ENCODE measurements at places on chromosomes 3 and 15. TPM values are rescaled to one million over a fixed set of nuclear protein-coding genes. Genes with fewer than 3 reads are reported as not detected.

- H3K4me3 ChIP-seq: no peak overlapping the region
- H3K27ac ChIP-seq: no peak overlapping the region
- no peaks in the 10 kb centered on the region for H3K27me3 ChIP-seq
Observed at GRCh38 chr3:167521006-167521355, 47.1 kb upstream of the SERPINI2 start.

- no peaks in the 10 kb centered on the region for H3K27me3 ChIP-seq
- DNase-seq: no peak
- no peak overlapping the region for H3K27ac ChIP-seq
- no peak overlapping the region for H3K4me3 ChIP-seq
- no peaks in the 10 kb centered on the region for H3K4me1 ChIP-seq
Observed at GRCh38 chr3:55968331-55968730, 481.2 kb upstream of the WNT5A start.

- H3K27ac ChIP-seq: no peak overlapping the region
- H3K4me1 ChIP-seq: peaks cover 8% of the 10 kb centered on the region
- no peaks in the 10 kb centered on the region for H3K36me3 ChIP-seq
- DNase-seq: no peak
Observed at GRCh38 chr3:107916171-107916570, 174.7 kb downstream of the CD47 start.

DNA sequence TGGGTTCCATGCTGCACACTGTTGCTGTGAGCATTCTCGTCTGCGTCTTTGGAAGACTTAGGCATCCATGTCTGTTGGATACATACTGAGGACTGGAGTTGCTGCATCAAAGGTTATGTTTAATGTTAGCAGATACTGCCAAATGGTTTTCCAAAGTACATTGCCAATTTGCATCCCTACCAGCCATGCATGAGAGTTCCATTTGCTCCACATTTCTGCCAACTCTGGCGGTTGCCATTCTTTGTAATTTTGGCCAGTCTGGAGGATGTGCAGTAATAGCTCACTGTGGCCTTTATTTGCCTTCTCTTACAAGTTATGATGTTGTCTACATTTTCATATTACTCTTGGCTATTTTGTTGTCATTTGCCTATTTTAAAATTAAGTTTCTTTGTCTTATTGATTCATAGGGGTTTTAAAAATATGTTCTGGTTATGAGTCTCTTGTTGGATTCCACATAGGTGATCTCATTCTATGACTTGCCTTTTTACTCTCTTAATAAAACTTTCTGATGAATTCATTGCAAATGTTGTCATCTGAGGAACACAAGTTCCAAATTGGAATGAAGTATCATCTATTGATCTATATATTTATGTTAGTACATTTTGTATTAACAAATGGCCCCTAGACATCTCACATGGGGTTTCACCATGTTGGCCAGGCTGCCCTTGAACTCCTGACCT lies 42.1 kb downstream of the FBLN2 start:
- no peaks in the 10 kb centered on the region for H3K4me1 ChIP-seq
- DNase-seq: no peak
- H3K27me3 ChIP-seq: no peaks in the 10 kb centered on the region
- H3K4me3 ChIP-seq: no peak overlapping the region
- H3K36me3 ChIP-seq: no peaks in the 10 kb centered on the region

DNA sequence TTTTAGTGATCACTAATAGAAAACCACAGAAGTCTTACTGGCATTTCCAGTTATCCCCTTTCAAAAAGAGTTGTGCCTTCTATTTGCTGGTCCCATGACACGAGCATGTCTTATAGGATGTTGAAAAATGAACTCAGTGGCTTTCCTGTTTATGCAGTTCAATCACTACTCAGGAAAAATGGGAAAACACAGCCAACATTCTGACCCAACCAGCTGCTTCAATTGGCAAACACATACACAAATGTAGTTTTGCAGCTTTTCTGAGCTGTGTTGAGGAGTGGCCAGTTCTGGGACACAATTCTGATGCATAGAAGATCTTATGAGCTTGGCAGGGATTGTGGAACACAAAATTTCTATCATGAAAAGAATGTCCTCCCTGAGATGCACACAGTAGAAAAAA lies 40.3 kb downstream of the FSTL1 start:
- DNase-seq: no peak
- no peaks in the 10 kb centered on the region for H3K4me1 ChIP-seq
- H3K27ac ChIP-seq: no peak overlapping the region
- no peaks in the 10 kb centered on the region for H3K36me3 ChIP-seq
- no peaks in the 10 kb centered on the region for H3K27me3 ChIP-seq

GRCh38 chr3:115113367-115113766 lies 33.7 kb downstream of the ZBTB20 start:
- no peaks in the 10 kb centered on the region for H3K27me3 ChIP-seq
- DNase-seq: no peak
- no peaks in the 10 kb centered on the region for H3K36me3 ChIP-seq
- H3K4me1 ChIP-seq: no peaks in the 10 kb centered on the region

DNA sequence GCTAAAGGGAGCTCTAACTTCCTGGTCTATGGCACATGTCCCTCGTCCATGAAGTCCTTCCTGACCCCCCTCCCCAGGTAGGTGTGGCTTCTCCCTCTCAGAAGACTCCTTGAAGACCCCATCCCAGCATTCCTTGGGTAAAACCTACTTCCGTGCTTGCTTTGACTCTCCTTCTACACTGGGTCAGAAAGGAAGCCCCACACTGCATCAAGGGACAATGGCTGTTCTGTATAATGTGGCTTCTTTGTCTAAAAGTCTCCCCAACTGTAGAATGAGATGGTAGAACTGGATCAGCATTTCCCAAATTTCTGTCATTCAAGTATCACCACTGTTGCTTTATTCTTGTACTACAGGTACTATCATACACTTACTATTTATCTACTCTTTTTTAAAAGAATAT lies 3.9 kb upstream of the DNAJA4 start:
- DNase-seq: no peak
- H3K36me3 ChIP-seq: no peaks in the 10 kb centered on the region
- H3K27ac ChIP-seq: no peak overlapping the region
- no peak overlapping the region for H3K4me3 ChIP-seq

DNA sequence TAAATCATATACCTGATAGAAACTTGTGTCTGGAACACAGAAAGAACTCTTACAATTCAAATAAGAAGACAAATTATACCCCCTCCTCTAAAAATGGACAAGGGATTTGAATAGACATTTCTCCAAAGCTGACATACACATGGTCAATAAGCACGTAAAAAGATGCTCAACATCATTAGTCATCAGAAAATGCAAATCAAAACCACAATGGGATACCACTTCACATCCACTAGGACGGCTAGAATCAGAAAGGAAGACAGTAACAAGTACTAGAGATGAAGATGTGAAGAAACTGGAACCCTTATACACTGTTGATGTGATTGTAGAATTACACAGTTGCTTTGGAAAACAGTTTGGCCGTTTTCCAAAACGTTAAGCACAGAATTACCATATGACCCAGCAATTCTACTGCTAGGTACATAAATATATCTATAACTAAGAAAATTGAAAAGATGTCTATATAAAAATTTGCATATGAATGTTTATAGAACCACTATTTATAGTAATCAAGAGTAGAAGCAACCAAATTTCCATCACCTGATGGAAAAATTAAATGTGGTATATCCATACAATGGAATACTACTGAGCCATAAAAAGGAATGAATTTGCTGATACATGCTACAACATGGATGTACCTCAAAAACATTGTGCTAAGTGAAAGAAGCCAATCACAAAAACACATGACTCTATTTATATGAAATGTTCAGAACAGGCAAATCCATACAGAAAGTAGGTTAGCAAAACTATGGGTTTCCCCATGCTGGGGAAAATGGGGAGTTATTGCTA lies 60.8 kb downstream of the GREM1 start:
- DNase-seq: no peak
- no peaks in the 10 kb centered on the region for H3K27me3 ChIP-seq
- no peaks in the 10 kb centered on the region for H3K4me1 ChIP-seq
- H3K4me3 ChIP-seq: no peak overlapping the region
- H3K27ac ChIP-seq: no peak overlapping the region

- H3K4me3 ChIP-seq: no peak overlapping the region
- no peaks in the 10 kb centered on the region for H3K36me3 ChIP-seq
- H3K27ac ChIP-seq: no peak overlapping the region
- no peak for DNase-seq
Observed at GRCh38 chr15:92409006-92409405, 15.3 kb downstream of the ST8SIA2 start.

GRCh38 chr3:156341831-156342416 lies 213.0 kb downstream of the SSR3 start:
- no peaks in the 10 kb centered on the region for H3K36me3 ChIP-seq
- no peak overlapping the region for H3K27ac ChIP-seq
- no peak overlapping the region for H3K4me3 ChIP-seq
- DNase-seq: peak; percentile 30
- H3K27me3 ChIP-seq: no peaks in the 10 kb centered on the region
- peaks cover 6% of the 10 kb centered on the region for H3K4me1 ChIP-seq

GRCh38 chr3:49276475-49277382 lies at the start of gene C3orf62:
Gene C3orf62, minus strand, starts transcription at chr3:49277232. Its CDS starts 360 bp downstream, at chr3:49276872.
- peaks cover 10% of the 10 kb centered on the region for H3K36me3 ChIP-seq
- peak within 1 kb of the TSS; percentile 76 for H3K27ac ChIP-seq
- H3K27me3 ChIP-seq: no peaks in the 10 kb centered on the region
- H3K4me3 ChIP-seq: peak within 1 kb of the TSS; percentile 66
- peak; percentile 37 for DNase-seq

DNA sequence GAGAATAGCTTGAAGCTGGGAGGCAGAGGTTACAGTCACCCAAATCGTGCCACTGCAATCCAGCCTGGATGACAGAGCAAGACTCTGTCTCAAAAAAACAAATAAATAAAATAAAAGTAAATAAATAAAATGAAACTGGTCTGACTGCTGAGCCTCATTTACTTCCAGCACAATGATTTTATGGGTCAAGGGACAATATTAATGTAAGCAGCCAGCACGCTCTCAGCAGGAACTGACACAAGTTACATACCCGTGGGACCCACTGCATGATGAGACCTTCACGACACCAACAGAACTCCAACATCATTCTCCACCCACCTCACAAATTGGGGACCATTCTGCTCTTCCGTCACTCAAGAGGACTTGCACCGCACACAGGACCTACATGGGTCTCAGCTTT lies 230.3 kb downstream of the MAGI1 start:
- DNase-seq: no peak
- H3K36me3 ChIP-seq: no peaks in the 10 kb centered on the region
- no peak overlapping the region for H3K27ac ChIP-seq

GRCh38 chr3:134640378-134640777 lies 10.4 kb downstream of the KY start:
- no peak overlapping the region for H3K27ac ChIP-seq
- H3K4me1 ChIP-seq: no peaks in the 10 kb centered on the region
- no peaks in the 10 kb centered on the region for H3K27me3 ChIP-seq
- no peak for DNase-seq

GRCh38 chr15:41438206-41438605 lies 21.3 kb downstream of the RTF1 start:
- H3K4me3 ChIP-seq: no peak overlapping the region
- no peaks in the 10 kb centered on the region for H3K36me3 ChIP-seq
- H3K27ac ChIP-seq: no peak overlapping the region
- DNase-seq: no peak
- no peaks in the 10 kb centered on the region for H3K27me3 ChIP-seq

GRCh38 chr15:78306176-78306774 lies 6.9 kb upstream of the SKIC8 start:
- no peaks in the 10 kb centered on the region for H3K36me3 ChIP-seq
- DNase-seq: no peak
- H3K27me3 ChIP-seq: no peaks in the 10 kb centered on the region
- H3K27ac ChIP-seq: no peak overlapping the region

GRCh38 chr15:96365781-96366525 lies 35.5 kb downstream of the NR2F2 start:
- no peak for DNase-seq
- no peaks in the 10 kb centered on the region for H3K36me3 ChIP-seq
- H3K4me1 ChIP-seq: no peaks in the 10 kb centered on the region
- peaks cover 20% of the 10 kb centered on the region for H3K27me3 ChIP-seq
- H3K27ac ChIP-seq: no peak overlapping the region

GRCh38 chr3:123054109-123054778 lies 12.6 kb upstream of the PDIA5 start:
- no peak for DNase-seq
- H3K27ac ChIP-seq: no peak overlapping the region
- no peak overlapping the region for H3K4me3 ChIP-seq

DNA sequence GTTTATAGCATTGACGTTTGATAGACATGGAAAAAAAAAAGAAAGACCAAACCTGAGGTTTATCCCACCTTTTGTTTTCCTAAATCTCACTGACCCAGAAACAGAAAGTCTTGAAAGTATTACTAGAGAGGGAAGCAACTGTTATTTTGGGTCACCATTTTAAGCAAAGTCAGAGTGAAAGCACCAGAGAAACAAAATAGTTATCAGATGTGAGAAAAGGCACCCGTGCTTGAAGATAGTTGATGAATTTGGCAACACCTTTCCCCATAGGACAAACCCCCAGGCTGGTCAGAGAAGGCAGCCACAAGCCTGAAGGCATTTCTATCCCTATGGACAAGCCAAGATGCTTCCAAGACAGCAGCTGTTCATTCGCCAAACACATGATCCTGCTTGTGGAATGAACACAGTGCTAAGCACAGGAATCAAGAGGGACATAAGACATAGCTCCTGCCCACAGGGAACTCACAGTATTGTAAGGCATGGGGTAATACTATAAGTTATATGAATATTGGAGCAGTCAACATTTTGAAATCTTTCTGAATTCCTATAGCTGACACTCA lies 170.9 kb downstream of the ERC2 start:
- no peak for DNase-seq
- no peaks in the 10 kb centered on the region for H3K36me3 ChIP-seq

- H3K4me1 ChIP-seq: no peaks in the 10 kb centered on the region
- H3K36me3 ChIP-seq: peaks cover 6% of the 10 kb centered on the region
- no peak for DNase-seq
- H3K27ac ChIP-seq: no peak overlapping the region
- H3K27me3 ChIP-seq: no peaks in the 10 kb centered on the region
- H3K4me3 ChIP-seq: no peak overlapping the region
Observed at GRCh38 chr15:58684751-58685150, 64.8 kb downstream of the ADAM10 start.

- no peaks in the 10 kb centered on the region for H3K27me3 ChIP-seq
- no peaks in the 10 kb centered on the region for H3K4me1 ChIP-seq
- no peaks in the 10 kb centered on the region for H3K36me3 ChIP-seq
Observed at GRCh38 chr3:43612419-43612818, 9.4 kb downstream of the ANO10 start.

Gene RUBCN
- total RNA-seq: 74.8 TPM

Gene GRAMD1C
- 5.5 TPM for total RNA-seq

Gene MEIS2
- 33.4 TPM for total RNA-seq

Gene GADL1
- not detected for total RNA-seq

Gene IQCH
- 0.96 TPM for total RNA-seq

Gene PLD1
- total RNA-seq: 7.5 TPM

Gene TIGIT
- 0.85 TPM for total RNA-seq

Gene CRABP1
- total RNA-seq: 0.41 TPM

Gene TRIM42
- total RNA-seq: not detected

Gene IQCF5
- total RNA-seq: not detected

Gene TICRR
- total RNA-seq: 21.5 TPM

Gene ZPLD1
- not detected for total RNA-seq

Gene LTF
- 0.31 TPM for total RNA-seq

Gene ZNF660
- 2.4 TPM for total RNA-seq

Gene ROPN1B
- total RNA-seq: not detected

Gene IFT122
- total RNA-seq: 12.9 TPM

Gene CLDN1
- total RNA-seq: 10.7 TPM

Data from GM12878 (cell line).